GM23248 (cell line): ENCODE measurements at places on chromosomes 1 and 21.

GRCh38 chr1:157154940-157155514 is 16.8 kb upstream of the ETV3 start:
- H3K27ac ChIP-seq, result no peak overlapping the region
- no peaks in the 10 kb centered on the region for H3K36me3 ChIP-seq
- H3K27me3 ChIP-seq, result no peaks in the 10 kb centered on the region
- DNase-seq, result peak; percentile 28
- H3K4me3 ChIP-seq, result no peak overlapping the region

DNA sequence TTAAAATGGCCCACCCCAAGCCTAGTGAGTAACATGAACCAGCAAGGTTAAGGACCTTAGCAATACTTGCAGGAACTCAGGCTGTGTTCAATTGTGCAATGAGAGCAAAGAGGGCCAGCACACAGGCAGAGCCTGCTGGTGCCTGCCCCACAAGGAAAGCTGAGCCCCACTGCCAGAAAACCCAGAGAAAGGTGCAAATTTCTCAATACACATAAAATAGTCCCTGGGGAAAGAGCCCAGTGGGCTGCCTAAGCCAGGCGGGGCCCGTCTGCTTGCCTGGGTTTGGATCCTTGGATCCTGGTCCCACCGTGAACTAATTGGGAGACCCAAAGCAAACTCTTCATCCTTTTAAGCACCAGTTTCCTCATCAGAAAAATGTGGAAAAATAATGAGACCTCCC is 128.5 kb upstream of the CACNA1E start:
- H3K27ac ChIP-seq, result no peak overlapping the region
- peaks cover 14% of the 10 kb centered on the region; the same call in 1 of the 2 replicates for H3K27me3 ChIP-seq
- no peaks in the 10 kb centered on the region for H3K4me1 ChIP-seq
- no peaks in the 10 kb centered on the region for H3K36me3 ChIP-seq
- H3K4me3 ChIP-seq, result no peak overlapping the region
- DNase-seq, result no peak

- no peaks in the 10 kb centered on the region for H3K36me3 ChIP-seq
- no peak for DNase-seq
- no peak overlapping the region for H3K27ac ChIP-seq
- no peaks in the 10 kb centered on the region for H3K4me1 ChIP-seq
- peaks cover 19% of the 10 kb centered on the region; the same call in 1 of the 2 replicates for H3K27me3 ChIP-seq
- no peak overlapping the region for H3K4me3 ChIP-seq
Measured at GRCh38 chr1:201391651-201392511, 7.2 kb downstream of the LAD1 start.

GRCh38 chr1:216560527-216560926 is 137.3 kb upstream of the USH2A start:
- H3K4me3 ChIP-seq, result no peak overlapping the region

DNA sequence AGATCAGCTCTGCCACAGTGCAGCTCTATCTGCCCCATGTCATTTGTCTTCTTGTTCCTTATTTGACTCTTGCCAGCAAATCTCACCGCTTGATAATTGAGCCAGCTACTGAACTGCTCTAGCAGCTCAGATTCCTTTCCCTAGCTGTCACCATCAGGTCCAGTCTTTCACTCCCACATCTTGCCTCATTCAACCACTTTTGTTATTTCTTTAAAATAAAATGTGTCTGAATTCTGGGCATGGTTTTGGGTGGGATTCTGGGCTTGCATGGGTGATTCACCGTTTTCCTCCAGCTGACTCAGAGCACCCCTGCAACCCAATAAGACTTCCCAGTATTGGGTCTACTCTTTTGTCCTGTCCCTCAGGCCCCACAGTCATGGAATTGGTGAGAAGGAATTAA is 215.7 kb downstream of the DSCAM start:
- H3K27me3 ChIP-seq, result no peaks in the 10 kb centered on the region
- no peak overlapping the region for H3K27ac ChIP-seq
- DNase-seq, result no peak
- no peak overlapping the region for H3K4me3 ChIP-seq
- no peaks in the 10 kb centered on the region for H3K4me1 ChIP-seq
- no peaks in the 10 kb centered on the region for H3K36me3 ChIP-seq

DNA sequence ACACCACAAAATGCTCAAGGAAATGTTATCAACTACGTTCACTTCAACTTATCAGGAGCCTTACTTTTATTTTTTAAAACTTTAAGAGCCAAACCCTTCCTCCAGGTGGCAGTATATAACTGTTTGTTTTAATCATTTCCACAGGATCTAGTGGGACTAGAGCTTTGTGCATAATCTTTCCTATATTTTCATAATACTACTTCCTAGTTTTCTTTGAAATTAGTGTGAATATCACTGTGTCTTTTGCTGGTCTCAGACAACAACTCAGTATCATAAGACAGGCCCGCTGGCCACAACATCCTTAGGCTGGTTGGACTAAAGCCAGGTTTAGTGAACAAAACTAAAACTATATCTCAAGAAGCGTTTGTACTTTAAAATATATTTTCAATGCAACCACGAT is 145.5 kb downstream of the TIAM1 start:
- no peaks in the 10 kb centered on the region for H3K36me3 ChIP-seq
- no peak overlapping the region for H3K27ac ChIP-seq
- no peak overlapping the region for H3K4me3 ChIP-seq
- peak; percentile 74 for DNase-seq

GRCh38 chr1:238226810-238227209 is 336.1 kb upstream of the ZP4 start:
- no peaks in the 10 kb centered on the region for H3K36me3 ChIP-seq
- no peak overlapping the region for H3K4me3 ChIP-seq
- no peaks in the 10 kb centered on the region for H3K4me1 ChIP-seq

DNA sequence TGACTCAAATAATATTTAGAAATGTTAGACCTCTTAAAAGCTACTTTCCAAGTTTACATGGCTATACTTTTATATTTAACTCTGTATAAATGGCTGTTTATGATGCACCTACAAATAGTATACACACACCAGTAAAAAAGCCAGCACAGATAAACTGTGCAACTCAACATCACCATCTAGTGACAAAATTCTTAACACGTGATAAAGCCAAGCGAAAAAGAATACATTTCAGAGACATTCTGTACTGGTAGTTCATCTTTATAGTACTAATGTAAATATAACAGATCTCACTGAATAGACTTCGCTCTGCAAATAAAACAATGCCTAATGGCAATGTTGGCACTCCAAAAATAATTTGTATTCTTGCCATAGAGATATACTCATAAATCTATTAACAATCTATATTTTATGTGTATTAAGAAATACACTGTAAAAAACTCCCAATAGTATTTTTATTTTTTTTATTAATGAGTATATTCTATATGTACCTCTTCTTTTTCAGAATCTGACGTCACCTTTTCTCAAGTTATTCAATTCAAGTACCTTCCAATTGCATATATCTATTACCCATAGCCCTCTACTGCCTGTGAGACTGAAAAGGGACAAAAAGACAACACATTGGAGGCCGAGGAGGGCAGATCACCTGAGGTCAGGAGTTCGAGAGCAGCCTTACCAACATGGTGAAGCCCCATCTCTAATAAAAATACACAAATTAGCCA is 100.2 kb downstream of the DPYD start:
- DNase-seq, result peak; percentile 47
- peaks cover 5% of the 10 kb centered on the region; the same call in 1 of the 2 replicates for H3K4me1 ChIP-seq
- no peak overlapping the region for H3K4me3 ChIP-seq
- H3K27ac ChIP-seq, result no peak overlapping the region
- no peaks in the 10 kb centered on the region for H3K27me3 ChIP-seq
- H3K36me3 ChIP-seq, result no peaks in the 10 kb centered on the region; the same call in 1 of the 2 replicates

DNA sequence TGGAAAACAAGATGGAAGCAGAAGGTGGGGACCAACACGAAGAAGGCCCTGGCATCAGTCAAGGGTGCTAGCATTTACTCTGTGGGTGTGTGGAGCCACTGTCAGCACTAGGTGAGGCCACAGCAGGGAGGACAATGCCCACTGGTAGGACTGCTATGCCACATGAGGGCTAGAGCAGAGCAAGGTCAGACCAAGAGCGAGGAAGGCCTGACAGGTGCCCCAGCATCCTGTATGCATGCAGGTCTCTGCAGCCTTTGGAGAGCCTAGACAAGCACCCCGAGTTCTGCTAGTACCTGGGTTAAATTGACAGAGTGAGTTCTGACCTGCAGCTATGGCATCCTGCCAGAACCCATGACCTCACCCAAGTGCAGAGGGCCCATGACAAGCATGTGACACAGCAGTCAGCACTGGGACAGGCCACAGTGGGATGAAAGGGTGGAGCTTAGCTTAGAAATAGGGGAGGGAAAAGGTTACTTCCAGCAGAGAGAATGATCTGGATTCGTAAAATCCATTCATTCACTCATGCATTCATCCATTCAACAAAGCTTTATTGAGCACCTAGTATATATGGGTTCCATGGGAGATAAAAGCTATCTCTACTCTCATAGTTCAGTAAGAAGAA is 9.0 kb upstream of the CSF1 start:
- H3K4me1 ChIP-seq, result no peaks in the 10 kb centered on the region
- H3K36me3 ChIP-seq, result no peaks in the 10 kb centered on the region
- DNase-seq, result no peak

- no peak overlapping the region for H3K4me3 ChIP-seq
- H3K27ac ChIP-seq, result no peak overlapping the region
- no peak for DNase-seq
- H3K36me3 ChIP-seq, result no peaks in the 10 kb centered on the region
Measured at GRCh38 chr1:35043498-35043897, 11.8 kb upstream of the ZMYM6 start.

- H3K4me3 ChIP-seq, result no peak overlapping the region
- no peaks in the 10 kb centered on the region for H3K27me3 ChIP-seq
- H3K27ac ChIP-seq, result no peak overlapping the region
- H3K36me3 ChIP-seq, result no peaks in the 10 kb centered on the region
- no peaks in the 10 kb centered on the region for H3K4me1 ChIP-seq
- no peak for DNase-seq
Measured at GRCh38 chr1:179549368-179549700, 26.4 kb downstream of the NPHS2 start.

DNA sequence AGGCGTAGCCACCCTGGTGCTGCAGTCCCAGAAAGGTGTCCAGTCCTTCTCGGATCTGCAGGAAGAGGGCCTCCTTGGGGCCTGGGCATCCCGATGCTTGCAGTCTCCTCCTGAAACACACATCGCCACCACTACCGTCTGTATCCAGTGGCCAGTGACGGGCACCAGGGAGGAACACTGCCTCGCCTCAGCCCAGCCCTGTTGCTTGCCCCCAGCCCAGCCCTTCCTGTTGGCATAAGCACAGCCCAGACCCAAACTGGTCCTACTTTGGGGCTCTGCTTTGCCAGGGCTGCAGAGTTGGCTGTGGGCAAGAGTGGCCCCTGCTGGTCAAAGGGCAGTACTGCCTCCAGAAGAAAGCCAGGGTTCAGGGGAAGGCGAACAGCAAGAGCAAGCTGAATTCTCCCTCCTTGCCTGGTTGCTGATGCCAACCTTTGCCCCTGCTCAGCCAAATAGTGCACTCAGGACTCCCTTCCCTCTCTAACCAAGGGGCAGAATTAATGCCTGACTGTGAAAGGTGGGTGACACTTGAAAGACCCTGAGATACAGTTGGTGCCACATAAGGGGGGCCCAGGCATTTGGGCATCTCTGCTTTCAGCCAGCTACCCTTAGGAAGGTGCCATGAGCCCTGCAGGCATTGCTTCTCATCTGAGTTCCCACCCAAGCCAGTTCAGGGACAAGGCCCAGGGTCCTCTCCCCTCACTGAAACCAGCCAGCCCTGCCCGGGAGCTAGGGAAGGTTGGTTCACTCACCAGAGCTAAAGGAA is 11.1 kb upstream of the ARHGEF2 start:
- H3K27me3 ChIP-seq, result no peaks in the 10 kb centered on the region
- H3K27ac ChIP-seq, result peak overlapping the region; percentile 21; the same call in 1 of the 2 replicates
- H3K4me3 ChIP-seq, result peak overlapping the region; percentile 73
- DNase-seq, result peak; percentile 81

- no peak for DNase-seq
- H3K27me3 ChIP-seq, result no peaks in the 10 kb centered on the region
- H3K27ac ChIP-seq, result no peak overlapping the region
- H3K4me3 ChIP-seq, result no peak overlapping the region
- H3K4me1 ChIP-seq, result no peaks in the 10 kb centered on the region
- H3K36me3 ChIP-seq, result no peaks in the 10 kb centered on the region
Measured at GRCh38 chr21:45488931-45489721, 53.1 kb downstream of the SLC19A1 start.

DNA sequence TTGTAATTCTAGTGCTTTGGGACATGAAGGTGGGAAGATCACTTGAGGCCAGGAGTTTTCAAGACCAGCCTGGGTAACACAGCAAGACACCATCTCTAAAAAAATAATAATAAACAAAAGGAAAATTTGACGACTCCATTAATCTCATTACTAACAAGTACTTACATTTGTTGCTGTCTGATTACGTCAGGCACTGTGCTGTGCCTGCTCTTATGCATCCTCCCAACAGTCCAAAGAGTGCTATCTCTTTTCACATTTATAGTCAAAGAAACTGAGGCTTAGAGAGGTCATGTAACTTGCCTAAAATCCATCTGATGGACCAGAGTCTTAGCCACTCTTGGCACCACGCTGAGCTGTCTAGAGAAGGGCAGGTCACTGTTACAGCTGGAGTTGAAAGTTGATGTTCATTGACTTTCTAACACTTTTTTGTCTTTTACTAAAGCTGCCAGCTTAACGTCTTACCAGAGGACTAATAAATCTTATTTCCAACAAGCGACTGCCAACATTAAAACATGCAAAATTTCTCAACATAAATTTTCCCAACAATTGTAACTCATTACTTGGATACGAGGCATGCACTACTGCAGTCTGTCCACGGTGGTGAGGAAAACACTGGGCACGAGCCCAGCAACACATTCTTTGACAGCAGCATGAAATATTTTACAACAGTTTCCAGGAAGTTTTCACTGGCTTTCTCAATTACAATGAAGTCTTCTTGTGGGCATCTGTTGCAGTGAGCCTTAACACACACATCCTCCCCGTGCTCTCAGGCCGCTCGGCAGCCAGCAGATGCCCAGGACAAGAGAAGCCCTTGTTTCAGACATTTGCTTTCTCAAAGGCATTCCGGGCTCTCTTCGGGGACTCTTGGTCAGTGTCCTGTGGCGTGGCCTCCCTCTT is 262.9 kb upstream of the PROX1 start:
- peak; percentile 43 for DNase-seq
- no peaks in the 10 kb centered on the region for H3K27me3 ChIP-seq
- no peak overlapping the region for H3K4me3 ChIP-seq
- no peak overlapping the region for H3K27ac ChIP-seq

DNA sequence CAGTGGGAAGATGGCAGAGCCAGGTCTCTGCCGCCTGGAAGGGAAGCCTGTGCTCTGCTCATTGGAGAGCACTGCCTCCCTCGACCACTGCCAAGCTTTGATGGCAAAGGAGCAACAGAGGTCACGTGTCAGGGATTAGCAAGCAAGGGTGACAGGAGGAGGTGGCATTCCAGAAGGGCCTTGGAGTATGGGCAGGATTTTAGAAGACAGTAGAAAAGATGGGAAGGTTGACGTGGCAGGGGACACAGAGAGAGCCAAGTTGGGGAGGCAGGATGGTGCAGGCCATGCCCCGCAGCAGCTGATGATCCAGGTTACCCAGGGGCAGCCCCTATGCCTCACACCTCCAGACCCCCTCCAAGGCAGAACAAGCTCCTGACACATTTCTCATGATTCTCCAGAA is 21.9 kb upstream of the LBR start:
- no peak for DNase-seq
- H3K4me1 ChIP-seq, result peaks cover 13% of the 10 kb centered on the region
- H3K36me3 ChIP-seq, result no peaks in the 10 kb centered on the region
